ENCODE measurements at places on chromosomes 4 and X.

DNA sequence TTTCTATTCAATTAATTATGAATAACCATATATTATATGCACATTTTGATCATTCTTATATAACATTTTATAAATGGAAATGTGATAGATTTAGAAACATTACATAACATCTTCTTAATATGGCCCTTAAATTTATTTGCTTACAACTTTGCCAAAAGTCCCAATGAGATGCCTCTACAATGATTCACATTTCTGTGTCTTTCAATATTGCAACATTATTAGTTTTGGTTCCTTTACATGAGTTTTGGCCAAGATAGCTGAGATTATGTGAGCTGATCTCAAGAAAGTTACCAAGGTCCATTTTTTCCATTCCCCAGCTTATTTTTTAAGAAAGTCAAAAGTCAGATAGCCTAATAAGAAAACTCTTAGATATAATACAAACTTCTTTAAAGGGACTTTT lies 361.2 kb downstream of the PCDH7 start:
- no peak for DNase-seq

GRCh38 chrX:34880656-34881055 lies 61.9 kb upstream of the FAM47B start:
- DNase-seq: no peak

- DNase-seq: no peak
These were observed 48.9 kb upstream of the TMSB15B start for GRCh38 chrX:103913356-103914020.

DNA sequence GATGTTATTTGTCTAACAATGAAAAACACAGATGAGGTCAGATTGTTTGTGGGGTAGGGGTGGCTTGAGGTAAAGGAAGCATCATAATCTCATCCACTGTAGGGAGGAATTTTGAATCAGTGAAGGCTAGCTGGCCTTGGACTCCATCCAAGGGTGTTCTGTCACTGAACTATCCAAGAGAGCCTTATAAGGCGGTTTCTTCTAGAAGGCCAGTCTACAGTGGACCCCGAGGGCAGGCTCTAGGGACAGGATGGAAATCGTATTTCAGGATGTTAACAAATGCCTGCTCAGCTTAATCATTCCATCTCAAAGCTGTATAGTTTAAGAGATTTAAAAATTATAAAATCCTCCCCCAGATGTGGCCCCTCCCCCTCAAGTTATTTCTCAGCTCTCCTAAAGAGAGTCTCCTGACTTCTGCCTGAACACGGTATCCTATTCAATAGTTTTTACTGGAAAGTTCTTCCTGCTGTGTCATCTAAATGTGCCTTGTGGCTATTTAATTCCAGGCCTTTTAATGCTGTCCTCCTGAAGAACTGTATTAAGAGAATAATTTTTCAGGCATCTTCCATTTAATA lies 8.0 kb downstream of the IGFBP7 start:
- DNase-seq: no peak

- DNase-seq: no peak
These were observed 80.0 kb downstream of the NWD2 start for GRCh38 chr4:37324546-37324945.

DNA sequence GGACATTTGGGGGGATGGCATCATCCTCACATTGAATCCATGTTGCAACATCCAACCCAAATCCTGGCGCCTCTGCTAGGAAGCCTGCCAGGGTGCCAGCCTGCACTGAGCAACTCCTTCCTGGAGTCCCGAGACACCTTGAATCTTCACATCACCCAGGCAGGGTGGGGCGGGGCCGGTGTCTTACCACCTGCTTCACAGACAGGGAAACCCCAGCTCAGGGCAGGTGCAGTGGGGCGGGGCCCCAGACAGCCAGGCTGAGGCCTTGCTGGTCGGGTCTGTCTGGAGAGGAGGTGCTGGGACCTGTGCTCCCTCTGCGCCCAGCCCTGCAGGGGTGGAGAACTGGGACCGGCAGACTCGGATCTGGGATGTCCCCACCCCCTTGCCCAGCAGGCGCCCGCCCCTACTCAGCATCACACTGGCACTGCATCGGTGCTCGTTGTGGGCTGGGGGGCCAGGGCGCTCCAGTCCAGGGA lies 31.5 kb upstream of the HTRA3 start:
- DNase-seq: no peak

GRCh38 chr4:124266721-124267120 lies 445.8 kb downstream of the ANKRD50 start:
- no peak for DNase-seq

GRCh38 chrX:55668084-55668483 lies 44.9 kb downstream of the FOXR2 start:
- no peak for DNase-seq

- DNase-seq: no peak
These were observed 10.0 kb downstream of the QRFPR start for GRCh38 chr4:121370729-121371325.

DNA sequence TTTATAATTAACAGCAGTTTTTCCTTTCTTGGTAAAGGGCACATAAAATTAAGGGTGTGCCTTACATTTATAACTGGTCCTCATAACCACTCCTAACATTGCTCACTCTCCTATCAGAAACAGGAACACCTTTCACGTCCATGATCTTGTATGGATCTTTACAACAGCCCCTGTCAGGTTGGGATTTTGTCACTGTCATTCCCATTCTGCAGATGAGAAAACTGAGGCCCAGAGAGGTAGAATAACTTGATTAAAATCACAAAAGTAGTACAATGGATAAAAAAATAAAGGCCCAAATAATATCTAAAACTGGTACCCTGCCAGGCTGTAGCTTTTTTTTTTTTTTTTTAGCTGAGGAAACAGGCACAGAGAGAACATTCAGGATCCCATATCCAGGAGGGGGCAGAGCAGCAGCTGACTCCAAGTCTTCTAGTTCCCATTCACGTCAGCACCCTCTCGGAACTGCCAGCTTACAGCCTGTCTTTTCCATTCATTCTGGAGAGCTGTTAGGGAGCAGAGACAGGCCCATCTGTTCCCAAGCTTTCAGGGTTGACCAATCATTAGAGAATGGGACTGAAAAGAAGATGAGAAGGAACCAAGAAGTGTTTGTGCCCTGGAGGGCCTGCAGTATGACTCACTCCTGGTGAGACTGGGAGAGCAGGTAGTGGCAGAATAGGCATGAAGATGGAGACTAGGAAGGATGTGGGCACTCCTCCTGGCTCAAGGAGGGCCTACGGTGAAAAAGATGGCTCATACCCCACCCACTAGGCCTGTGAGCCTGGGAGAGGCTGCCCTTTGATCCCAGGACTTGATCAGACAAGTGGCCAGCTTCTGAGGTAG lies 7.3 kb downstream of the SUV39H1 start:
- DNase-seq: no peak

DNA sequence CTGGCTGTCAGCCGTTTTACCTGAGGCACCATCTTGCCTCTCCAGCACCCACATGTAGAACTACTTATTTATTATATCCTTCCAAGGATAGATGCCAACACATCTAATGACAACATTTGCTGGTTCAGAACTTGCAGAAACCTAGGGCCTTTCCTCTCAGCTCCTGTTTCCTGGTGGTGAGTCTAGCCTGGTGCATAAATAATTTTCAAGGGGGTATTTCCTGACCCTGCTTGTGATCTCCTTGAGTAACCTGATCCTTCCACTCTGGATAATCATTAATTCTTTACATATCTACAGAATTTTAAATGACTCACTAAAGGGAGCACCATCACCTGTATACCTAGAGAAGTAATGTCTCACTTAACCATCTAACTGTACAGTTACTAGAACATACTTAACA lies 153.4 kb downstream of the PPARGC1A start:
- no peak for DNase-seq

DNA sequence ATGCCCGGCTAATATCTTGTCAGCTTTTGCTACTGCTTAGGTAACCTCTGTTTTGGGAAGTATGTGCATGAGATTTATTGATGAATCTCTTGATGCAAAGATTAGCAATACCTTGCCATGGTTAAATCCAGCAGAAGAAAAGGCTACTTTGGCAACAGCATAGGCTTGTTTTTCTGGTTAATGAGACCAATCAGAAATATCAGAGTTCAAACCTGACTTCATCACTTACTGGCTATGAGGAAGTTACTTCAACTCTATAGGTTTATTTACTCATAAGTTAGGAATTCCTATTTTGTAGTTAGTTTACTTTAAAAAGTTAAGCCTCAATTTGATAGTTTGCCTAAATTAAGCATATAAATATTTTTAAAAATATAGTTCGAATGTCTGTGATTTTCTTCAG lies 93.1 kb downstream of the PDLIM5 start:
- no peak for DNase-seq

GRCh38 chrX:129781134-129781672 lies 1.5 kb downstream of the SASH3 start:
- peak; percentile 28 for DNase-seq

DNA sequence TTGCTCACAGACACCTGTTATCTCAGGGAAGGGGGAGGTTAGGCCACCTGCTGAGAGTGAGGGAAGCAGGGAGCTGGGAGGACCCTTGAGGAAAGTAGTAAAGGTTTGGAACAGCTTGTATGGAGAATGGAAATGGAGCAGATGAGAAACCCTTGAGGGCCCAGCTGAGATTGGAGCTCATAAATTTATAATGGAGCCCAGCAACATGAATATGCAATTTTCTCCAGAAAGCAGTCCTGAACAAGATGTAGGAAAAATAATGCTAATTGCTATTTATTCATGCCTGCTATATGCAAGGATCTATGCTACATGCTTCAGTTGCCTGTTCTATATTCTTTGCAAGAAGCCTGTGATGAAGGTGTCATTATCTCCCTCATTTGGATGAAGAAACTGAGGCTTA lies 67.5 kb upstream of the LEF1 start:
- DNase-seq: no peak

DNA sequence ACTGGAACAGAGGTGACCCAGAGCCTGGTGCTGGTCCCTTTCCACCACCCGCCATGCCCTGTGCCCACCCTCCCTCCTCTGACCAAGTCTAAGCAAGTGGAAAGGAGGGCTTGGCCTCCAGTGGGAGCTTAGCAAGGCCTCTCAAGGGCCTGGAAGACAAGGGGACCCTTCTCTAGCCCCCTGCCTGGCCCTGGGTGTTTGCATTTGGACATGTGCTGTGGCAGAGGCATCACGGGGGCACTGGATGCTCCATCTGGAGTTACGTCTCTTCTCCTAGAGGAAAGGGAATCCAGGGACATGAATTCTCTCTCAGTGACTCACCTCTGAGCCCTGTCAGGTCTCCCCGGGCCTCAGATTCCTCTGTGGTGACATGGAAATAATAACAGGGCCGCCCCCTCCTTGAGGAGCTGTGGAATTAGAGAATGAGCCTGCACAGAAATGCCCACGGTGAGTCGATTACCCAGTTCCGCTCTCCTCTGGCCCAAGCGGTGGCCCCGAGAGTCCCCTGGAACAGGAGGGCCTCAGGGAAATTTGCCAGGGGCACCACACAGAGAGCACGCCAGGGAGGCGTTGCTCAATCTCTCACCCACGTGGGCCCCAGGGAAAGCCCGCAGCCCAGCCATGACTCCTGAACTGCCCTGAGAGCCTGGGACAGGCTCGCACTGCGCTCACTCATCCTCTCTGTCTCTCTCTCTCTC lies 189.6 kb downstream of the BCOR start:
- DNase-seq: no peak

- no peak for DNase-seq
These were observed 317.7 kb upstream of the NOCT start for GRCh38 chr4:138697851-138698250.

- no peak for DNase-seq
These were observed 142.5 kb downstream of the COL4A5 start for GRCh38 chrX:108582151-108582550.

DNA sequence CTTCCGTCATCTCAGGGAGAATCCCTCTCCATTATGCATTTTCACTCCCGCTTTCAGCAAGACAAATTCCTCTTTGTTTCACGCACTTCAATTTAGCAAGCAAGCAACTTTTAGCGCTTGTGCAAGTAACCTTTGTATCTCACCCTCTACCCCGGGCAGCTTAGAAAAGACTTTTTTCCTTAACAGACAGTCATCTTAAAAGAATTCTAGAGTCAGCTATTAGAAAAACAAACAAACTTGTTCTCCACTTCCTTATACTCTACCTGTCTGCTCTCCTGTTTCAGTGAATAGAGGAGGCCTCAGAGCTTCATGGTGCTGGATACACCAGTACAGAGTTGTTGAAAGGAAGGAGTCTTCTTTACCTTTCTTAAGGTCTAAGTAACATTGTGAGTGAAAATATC lies 12.1 kb downstream of the TIGD2 start:
- no peak for DNase-seq

GRCh38 chr4:95284655-95285054 lies 264.1 kb downstream of the UNC5C start:
- no peak for DNase-seq

DNA sequence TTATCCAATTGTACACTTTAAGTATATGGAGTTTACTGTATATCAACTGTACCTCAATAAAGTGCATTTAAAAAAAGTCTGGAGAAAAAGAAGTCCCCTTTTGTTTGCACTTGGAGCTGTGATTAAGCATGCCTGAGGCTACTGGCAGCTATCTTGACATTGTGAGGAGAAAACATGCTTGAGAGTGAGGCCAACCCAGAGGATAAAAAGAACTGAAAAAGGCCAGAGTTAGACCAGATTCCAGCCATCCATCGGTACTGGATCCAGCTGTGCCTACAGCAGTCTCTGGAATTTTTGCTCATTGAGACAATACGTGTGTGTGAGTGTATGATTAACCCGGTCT lies 57.4 kb downstream of the LGI2 start:
- no peak for DNase-seq

GRCh38 chrX:47649781-47650163 lies 591 bp downstream of the ELK1 start:
- DNase-seq: no peak

- DNase-seq: no peak
These were observed 503.9 kb downstream of the PDHA2 start for GRCh38 chr4:96343836-96344235.

DNA sequence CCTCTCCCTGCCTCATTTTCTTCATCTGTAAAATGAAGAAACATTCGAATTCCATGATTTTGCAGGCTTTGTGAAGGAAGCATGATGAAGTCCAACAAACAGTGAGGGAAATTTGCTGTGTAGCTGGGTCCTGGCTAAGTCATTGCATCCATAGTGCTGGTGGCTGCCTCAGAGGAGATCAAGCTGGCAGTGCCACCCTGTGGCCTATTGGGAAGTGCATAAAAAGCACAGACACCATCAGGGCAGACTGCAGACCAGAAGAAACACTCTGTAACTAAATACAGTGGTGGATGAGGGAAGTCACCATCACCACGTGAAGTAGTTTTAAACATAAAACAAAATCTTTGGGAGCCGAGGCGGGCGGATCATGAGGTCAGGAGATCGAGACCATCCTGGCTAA lies 40.7 kb upstream of the DDX3X start:
- no peak for DNase-seq

GRCh38 chr4:22510750-22511149 lies 5.1 kb downstream of the ADGRA3 start:
- no peak for DNase-seq

GRCh38 chr4:175271010-175271630 lies 353.0 kb downstream of the ADAM29 start:
- DNase-seq: no peak

- no peak for DNase-seq
These were observed 207.8 kb downstream of the ADGRL3 start for GRCh38 chr4:61407642-61408618.
